ENCODE measurements at places on chromosomes 5 and 9.
A peak's percentile ranks its signal among the peaks of the same experiment; 100 is the strongest.

DNA sequence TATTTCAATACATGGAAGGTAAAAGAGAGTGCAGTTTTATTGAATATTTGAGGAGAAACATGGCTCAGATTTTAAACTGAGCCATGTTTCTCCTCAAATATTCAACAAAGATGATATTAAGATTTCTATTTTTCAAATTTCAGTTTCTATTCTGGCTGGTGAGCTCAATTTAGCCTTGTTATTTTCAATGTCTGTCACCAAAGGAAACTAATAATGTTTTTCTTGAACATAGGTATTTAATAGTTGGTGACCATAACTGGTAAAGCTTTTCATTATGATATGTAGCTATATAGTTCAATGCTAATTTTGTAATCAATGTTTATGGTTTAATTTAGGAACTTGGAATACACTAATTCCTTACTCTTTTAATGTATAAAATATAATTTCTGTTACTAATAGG lies 177.4 kb downstream of the FER start:
- DNase-seq: no peak

DNA sequence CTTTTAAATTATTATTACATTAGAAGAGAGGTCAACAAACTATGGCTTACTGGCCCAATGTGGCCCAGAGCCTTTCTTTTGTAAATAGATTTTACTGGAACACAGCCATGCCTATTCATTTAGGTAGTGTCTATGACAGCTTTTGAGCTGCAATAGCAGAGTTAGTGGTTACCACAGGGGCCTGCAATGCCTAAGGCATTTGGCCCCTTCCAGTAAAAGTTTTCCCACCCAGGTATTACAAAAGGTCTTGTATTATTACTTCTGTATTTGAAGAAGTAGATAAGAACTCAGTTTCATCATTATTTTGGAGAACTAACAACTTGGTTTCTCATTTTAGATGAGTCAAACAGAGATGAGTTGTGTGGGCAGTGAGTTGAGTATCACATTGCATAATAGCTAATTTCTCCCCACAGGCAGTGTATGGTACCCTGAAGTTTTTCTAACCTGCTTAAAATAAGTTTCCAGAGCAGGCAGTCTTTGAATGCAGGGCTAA lies 9.5 kb downstream of the MTRR start:
- peak; percentile 99 for DNase-seq

- DNase-seq: no peak
These were observed 52.7 kb downstream of the NDUFAF2 start for GRCh38 chr5:60997721-60998120.

GRCh38 chr9:106322706-106323245 lies 540.2 kb upstream of the ZNF462 start:
- DNase-seq: no peak

GRCh38 chr5:8491254-8491653 lies 622.3 kb downstream of the MTRR start:
- DNase-seq: no peak

DNA sequence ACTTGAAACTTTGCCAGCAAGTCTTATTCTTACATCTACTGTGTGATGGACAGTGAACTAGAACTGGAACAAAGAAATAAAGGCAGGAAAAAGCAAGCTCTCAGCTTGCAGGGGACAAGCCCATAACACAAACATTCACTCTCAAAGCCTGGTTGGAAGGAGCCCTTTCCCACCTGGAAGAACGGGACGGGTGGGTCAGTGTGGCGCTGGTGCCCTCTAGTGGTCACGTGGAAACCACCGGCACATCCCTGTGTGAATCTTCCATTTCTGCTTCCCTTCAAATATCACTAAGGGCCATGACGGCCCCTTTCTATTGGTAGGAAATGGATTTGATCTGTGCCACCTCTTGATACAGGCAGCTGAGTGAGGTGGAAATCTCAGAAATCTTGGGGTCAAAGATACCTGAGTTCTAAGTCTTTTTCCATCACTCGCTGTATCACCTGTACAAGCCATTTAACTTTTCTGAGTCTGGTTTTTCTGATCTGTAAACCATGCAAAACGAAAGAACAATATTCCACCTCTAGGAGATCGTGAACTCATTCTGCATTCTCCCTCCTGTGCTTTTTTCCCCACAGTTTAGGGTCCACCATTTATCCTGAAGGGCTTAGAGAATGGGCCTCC lies 211.6 kb downstream of the MSX2 start:
- no peak for DNase-seq

GRCh38 chr9:129994882-129995281 lies 48.1 kb downstream of the FNBP1 start:
- no peak for DNase-seq

GRCh38 chr5:21126236-21126635 lies 1138.2 kb upstream of the CDH18 start:
- DNase-seq: no peak

DNA sequence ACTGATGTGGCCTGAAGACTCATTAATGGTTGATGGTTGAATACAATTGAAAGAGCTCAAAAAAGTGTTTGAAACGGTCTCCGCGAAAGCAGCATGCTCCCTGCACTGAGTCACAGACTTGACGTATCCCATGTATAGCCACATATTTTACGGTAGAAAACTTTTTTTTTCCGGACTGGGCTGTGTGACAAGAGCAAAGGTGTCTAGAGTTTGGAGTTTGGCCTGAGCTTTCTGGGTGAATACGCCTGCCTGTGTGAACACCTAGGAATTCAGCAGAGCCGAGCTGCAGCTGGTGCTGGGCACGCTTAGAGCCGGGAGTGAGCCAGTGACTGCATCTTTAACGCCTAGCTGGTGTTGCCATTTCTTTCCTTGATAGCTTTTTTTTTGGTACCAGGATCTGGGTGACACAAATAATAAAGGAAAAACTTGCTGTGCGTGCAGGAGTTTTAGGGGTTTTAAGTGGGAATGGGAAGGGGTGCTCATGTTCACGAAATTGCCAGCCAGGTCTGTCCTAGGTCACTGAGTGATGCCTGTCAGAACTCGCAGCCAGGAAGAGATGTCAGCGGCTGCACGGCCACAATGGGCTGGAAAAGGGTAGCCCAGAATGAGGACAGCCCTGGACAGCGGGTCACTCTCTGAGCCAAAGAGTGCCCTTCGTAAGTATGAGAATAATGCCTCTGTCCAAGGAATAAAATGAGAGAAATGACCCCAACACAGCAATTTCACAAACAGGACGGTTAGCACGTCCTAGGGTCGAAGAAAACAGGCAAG lies 51.7 kb downstream of the PSMB7 start:
- DNase-seq: no peak
